ENCODE measurements at places on chromosomes 7 and 10. TPM values are rescaled to one million over a fixed set of nuclear protein-coding genes. Genes with fewer than 3 reads are reported as not detected.

The TAS2R5 gene
- 1.7 TPM for total RNA-seq

GRCh38 chr10:18879284-18879683, 169.3 kb upstream of the MALRD1 start:
- H3K27me3 ChIP-seq, result no peaks in the 10 kb centered on the region
- no peaks in the 10 kb centered on the region for H3K4me1 ChIP-seq
- no peak overlapping the region for H3K4me3 ChIP-seq
- H3K27ac ChIP-seq, result no peak overlapping the region
- H3K36me3 ChIP-seq, result no peaks in the 10 kb centered on the region

DNA sequence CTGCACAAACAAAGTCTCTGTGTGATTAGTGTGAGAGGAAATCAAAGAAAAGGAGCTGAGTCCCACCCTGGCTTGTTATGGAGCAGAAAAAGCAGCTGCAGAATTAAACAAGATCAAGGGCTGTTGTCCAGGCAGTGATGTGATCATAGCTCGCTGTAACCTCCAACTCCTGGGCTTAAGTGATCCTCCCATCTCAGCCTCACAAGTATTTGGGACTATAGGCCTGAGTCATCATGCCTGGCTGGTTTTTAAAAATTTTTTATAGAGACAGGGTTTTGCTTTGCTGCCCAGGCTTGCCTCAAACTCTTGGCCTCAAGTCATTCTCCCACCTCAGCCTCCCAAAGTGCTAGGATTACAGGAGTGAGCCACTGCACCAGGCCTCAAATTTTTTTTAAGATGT, 88.9 kb downstream of the IPMK start:
- H3K27me3 ChIP-seq, result no peaks in the 10 kb centered on the region
- DNase-seq, result no peak
- H3K4me1 ChIP-seq, result no peaks in the 10 kb centered on the region
- H3K4me3 ChIP-seq, result no peak overlapping the region

- no peaks in the 10 kb centered on the region for H3K27me3 ChIP-seq
- no peak overlapping the region for H3K4me3 ChIP-seq
- H3K27ac ChIP-seq, result no peak overlapping the region
- H3K36me3 ChIP-seq, result no peaks in the 10 kb centered on the region
- no peaks in the 10 kb centered on the region for H3K4me1 ChIP-seq
These were observed 20.5 kb upstream of the GNAI1 start for GRCh38 chr7:80114159-80114558.

DNA sequence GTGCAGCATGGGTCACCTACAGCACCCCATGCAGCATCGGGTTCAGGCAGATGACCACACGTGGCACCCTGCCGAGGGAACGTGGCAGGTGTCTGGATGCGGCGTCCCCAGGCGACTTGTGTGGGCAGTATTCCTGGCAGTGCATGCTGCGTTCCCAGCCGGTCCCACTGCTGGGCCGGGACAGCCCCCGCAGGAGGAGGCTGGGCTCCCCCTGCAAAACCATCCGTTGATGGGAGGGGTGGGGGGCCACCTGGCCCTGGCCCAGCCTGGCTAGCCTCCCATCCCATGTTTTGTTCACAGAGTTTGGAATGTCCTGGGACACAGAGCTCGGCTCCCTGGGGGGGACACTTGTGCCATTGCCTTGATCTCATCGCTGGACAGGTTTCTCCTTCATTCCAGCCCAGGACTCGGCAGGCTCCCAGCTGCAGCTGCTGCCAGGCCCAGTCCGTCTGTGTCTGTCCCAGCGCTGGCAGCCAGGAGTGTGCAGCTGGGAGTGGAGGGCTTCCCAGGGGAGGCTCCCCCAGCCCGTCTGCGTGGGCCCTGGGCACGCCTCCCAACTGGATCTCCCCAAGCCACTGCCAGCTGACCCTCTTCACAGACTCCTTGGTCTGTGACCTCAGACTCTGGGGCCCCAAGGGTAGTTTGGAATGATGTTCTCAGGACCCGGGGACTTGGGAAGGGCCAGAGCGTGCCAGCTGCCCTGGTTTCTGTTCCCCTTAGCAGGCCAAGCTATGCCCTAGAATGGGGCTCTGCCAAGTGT, 32.6 kb downstream of the TMEM270 start:
- no peak overlapping the region for H3K27ac ChIP-seq
- no peak overlapping the region for H3K4me3 ChIP-seq
- no peak for DNase-seq
- H3K27me3 ChIP-seq, result peaks cover 2% of the 10 kb centered on the region
- no peaks in the 10 kb centered on the region for H3K4me1 ChIP-seq
- no peaks in the 10 kb centered on the region for H3K36me3 ChIP-seq

The EN2 gene
- total RNA-seq, result not detected

DNA sequence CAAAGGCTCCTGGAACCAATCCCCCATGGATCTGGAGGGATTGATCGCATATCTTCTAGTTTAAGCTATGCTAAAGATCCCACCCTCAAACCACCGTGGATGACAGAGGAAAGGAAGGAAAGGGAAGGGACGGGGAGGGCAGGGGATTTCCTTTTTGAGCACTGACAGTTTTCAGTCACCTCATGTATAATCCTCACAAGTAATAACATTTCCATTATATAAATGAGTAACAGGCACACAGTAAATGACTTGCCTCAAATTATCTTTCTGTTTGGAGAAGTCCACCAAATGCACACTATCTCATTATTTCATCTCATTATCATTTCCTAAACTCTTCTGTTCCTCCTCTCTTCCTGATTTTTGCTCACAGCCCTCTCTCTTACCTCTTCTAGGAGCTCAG, 127.1 kb upstream of the AOAH start:
- H3K27me3 ChIP-seq, result 0 out of 3 replicates have a peak, but pooled peaks cover 8% of the 10 kb centered on the region
- H3K4me1 ChIP-seq, result no peaks in the 10 kb centered on the region
- no peak overlapping the region for H3K27ac ChIP-seq
- DNase-seq, result no peak
- no peak overlapping the region for H3K4me3 ChIP-seq

DNA sequence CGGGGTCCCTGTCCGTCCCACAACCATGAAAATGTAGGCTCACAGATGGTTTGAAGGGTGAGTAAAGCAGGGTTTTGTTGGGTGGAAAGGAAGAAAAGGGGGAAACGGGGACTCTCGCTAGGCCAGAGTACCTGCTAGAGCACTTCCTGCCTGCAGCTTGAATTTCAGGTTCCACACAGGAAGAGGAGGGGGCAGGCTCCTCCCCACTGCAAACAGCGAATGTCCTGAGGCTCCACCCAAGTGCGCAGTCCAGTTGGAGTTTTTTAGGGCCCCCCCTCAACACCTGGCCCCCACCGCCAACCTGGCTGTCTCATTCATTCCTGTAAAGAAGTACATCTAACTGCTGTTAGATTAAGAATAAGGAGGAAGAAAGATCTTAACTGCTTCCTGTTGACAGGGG, 414.7 kb downstream of the SH2D4B start:
- no peaks in the 10 kb centered on the region for H3K27me3 ChIP-seq
- H3K4me3 ChIP-seq, result no peak overlapping the region
- H3K4me1 ChIP-seq, result no peaks in the 10 kb centered on the region
- DNase-seq, result no peak

DNA sequence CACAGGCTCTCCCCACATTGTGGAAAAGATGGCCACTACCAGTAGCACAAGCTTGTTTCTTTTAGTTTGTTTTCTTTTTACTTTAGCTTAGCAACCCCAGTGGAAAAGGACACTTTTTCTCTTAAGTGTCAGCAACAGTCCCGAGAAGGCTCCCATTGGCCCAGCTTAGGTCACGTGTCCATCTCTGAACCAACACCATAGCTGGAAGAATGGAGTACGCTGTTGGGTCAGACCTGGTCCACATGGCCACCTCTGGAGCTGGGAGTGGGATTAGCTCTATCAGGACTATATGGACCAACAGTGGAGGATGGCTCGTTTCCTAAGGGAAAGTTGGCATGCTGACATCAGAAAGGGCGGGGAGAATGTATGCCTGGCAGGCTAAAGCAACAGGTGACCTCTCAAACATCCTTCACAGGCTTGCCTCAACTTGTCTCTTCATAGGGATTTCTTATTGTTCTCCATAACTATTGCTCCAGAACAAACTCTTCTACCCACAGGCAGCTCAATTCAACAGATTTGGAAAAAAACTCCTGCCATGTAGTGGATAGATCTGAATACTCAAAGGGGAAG, 27.6 kb upstream of the NEUROG3 start:
- H3K4me1 ChIP-seq, result no peaks in the 10 kb centered on the region
- H3K27ac ChIP-seq, result no peak overlapping the region
- no peaks in the 10 kb centered on the region for H3K27me3 ChIP-seq

DNA sequence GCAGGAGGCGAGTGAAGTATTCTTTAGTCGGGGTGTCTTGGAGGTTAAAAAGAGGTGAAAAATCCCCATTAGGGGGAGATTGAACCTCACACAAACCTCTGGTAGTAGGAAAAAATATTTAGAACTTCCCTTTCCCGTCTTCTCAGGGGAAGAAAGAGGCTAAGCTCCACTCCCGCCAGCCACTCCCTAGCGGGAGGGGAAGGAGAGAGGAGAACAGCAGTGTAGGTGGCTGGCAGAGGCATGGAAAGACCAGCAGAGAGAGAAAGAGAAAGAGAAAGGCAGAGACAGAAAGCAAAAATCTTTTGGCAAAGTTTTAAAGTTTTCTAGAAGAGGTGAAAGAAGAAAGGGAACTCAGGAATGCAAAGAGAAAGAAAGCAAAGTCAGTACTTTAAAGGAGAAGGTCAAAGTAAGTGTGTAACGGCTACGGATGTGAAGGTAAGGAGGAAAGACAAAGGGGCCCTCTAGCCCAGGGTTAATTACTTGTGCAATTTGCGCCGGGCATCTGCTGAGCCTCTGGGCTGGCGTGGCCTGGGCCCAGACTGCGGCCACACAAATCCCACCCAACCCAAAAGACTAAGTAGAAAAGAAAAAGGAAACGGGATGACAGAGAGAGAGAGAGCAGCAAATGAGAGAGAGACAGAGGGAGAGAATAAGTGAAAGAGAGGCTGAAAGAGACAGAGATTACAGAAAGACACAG, 72.3 kb upstream of the ZNF746 start:
- H3K4me3 ChIP-seq, result no peak overlapping the region
- peaks cover 20% of the 10 kb centered on the region for H3K36me3 ChIP-seq
- DNase-seq, result no peak

GRCh38 chr10:49074836-49075682, 40.3 kb downstream of the VSTM4 start:
- H3K4me1 ChIP-seq, result no peaks in the 10 kb centered on the region
- no peak overlapping the region for H3K4me3 ChIP-seq
- no peaks in the 10 kb centered on the region for H3K27me3 ChIP-seq
- DNase-seq, result no peak
- H3K36me3 ChIP-seq, result no peaks in the 10 kb centered on the region

The VSIR gene
- 0.36 TPM for total RNA-seq

The ITIH2 gene
- total RNA-seq, result 1,197 TPM

DNA sequence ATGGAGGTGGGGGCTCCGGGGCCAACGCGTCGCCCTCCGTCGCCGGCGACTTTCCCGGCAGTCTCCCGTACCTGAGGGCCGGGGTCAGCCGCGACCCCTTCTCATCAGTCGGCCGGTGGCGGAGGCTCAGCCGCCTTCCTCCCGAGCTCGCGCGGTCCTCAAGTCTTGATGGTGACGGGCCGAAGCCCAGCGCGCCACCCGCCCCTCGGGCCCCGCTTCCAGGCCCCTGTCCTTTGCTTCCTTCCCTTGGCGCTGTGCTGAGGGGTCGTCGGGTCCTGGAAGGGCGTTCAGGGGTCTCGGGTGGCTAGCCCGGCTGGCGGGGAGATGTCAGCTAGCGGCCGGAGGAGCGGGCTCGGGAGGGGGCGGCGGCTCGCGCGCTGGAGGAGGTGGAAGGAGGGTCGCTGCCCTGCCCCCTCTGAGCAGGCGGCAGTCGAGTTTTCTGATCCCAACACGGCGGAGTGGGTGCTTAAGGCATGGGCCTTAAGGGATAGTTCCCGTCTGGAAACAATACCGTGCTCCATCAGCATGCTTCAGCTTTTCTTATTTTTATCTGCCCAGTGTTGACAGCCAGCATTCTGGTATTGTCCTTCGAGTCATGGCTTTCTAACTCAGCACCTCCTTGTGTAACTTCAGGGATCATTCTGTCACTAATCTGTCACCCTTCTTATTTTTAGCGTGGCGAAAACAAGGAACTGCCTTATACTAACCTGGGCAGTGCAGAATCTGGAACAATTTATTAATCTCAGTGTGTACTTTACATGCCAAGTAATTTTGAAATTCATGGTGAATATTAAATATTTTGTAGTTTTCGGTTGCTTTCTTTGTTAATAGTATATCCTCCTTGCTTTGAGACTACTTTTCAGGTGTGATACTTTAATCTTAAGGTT, 748 bp downstream of the PHTF2 start:
- peaks cover 37% of the 10 kb centered on the region for H3K4me1 ChIP-seq
- peak overlapping the region; percentile 87 for H3K4me3 ChIP-seq
- no peak for DNase-seq
- peak overlapping the region; percentile 71 for H3K27ac ChIP-seq
- H3K36me3 ChIP-seq, result no peaks in the 10 kb centered on the region

The FAM237B gene
- not detected for total RNA-seq

The ZKSCAN5 gene
- total RNA-seq, result 11.7 TPM

The PKD2L1 gene
- total RNA-seq, result 0.31 TPM

DNA sequence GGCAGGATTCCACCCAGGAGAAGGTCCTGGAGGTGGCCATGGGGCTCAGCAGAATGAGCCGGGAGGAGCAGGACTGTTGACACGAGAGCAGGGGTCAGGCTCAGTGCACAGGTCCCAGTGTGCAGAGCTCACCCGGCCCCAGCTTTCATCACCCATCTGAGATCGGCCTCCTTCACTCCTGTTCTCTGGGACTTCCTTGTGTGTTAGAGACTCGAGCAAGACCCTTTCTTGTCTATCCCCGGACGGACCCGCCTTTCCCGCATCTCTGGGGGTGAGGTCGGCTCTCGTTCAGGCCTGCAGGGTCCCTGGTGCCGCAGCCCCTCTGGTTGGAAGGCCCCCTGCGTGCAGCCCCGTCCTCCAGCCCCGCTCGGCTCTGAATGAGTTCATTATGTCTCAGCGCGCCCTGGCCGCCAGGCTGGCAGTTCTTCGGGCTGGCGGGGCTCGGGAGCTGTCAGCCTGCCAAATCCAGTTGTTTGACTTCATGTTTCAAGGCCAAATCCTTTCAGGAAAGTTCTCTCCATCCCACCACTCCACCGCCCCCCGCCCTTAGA, 127.9 kb downstream of the LHPP start:
- DNase-seq, result peak; percentile 76
- peak overlapping the region; percentile 53 for H3K4me3 ChIP-seq
- no peaks in the 10 kb centered on the region for H3K27me3 ChIP-seq

The GDF2 gene
- total RNA-seq, result not detected

The PRSS37 gene
- not detected for total RNA-seq

The CCL26 gene
- total RNA-seq, result not detected

- no peak for DNase-seq
- H3K4me3 ChIP-seq, result no peak overlapping the region
- H3K36me3 ChIP-seq, result no peaks in the 10 kb centered on the region
- H3K27ac ChIP-seq, result no peak overlapping the region
These were observed 131.0 kb upstream of the ZNF804B start for GRCh38 chr7:88628363-88629085.

The C10orf62 gene
- 0.28 TPM for total RNA-seq

The AGAP9 gene
- total RNA-seq, result 2.3 TPM

- no peaks in the 10 kb centered on the region for H3K4me1 ChIP-seq
- H3K27ac ChIP-seq, result no peak overlapping the region
- H3K4me3 ChIP-seq, result no peak overlapping the region
- H3K27me3 ChIP-seq, result no peaks in the 10 kb centered on the region
- no peaks in the 10 kb centered on the region for H3K36me3 ChIP-seq
These were observed 191.9 kb downstream of the CDK14 start for GRCh38 chr7:90788052-90788451.

GRCh38 chr7:3998060-3998459, 684.0 kb upstream of the FOXK1 start:
- no peaks in the 10 kb centered on the region for H3K36me3 ChIP-seq
- no peak for DNase-seq
- H3K4me3 ChIP-seq, result no peak overlapping the region
- no peak overlapping the region for H3K27ac ChIP-seq
- H3K27me3 ChIP-seq, result no peaks in the 10 kb centered on the region

The TLX1 gene
- 0.07 TPM for total RNA-seq

The SUV39H2 gene
- 68.8 TPM for total RNA-seq

GRCh38 chr10:103231047-103231551, 14.6 kb upstream of the RPEL1 start:
- H3K27ac ChIP-seq, result peak overlapping the region; percentile 81
- DNase-seq, result peak; percentile 95
- H3K4me1 ChIP-seq, result peaks cover 71% of the 10 kb centered on the region
- H3K27me3 ChIP-seq, result no peaks in the 10 kb centered on the region

All from HepG2 (cell line).